Activated CD8-positive, alpha-beta memory T cell treated with anti-CD3 and anti-CD28 coated beads for 1 hour (primary cell): ENCODE measurements at places on chromosomes 6 and 20.

DNA sequence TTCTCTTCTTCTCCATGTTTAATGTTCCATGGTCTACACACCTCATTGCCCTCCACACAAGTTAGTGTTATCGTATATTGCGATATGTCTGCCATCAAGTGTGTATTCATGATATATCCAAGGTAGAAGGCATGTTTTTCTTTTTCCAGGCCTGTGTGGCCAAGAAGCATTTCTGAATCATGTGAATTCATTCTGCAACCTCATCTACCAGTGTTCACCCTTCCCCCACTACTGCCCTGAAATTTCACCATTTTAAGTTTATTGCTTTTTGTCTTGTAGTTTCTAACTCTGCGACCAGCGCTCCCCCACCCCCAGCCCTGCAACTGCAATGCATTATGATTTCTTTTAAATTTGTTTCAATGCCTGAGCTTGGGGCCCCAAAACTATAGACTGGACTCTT is 618.0 kb upstream of the FLRT3 start:
- DNase-seq, result no peak

DNA sequence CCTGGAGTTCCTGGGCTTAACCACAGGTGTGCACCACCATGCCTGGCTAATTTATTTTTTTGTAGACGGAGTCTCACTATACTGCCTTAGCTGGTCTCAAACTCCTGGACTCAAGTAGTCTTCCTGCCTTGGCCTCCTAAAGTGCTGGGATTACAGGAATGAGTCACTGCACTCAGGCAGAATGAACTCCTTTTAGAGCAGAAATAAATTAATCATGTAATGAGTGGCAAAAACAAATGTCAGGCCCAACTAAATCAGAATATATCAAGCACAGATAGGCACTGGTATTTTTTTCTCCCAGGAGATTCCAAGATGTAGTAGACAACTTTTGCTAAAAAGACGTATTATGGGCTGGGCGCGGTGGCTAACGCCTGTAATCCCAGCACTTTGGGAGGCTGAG is 2.6 kb downstream of the RPS10 start:
- DNase-seq, result no peak

DNA sequence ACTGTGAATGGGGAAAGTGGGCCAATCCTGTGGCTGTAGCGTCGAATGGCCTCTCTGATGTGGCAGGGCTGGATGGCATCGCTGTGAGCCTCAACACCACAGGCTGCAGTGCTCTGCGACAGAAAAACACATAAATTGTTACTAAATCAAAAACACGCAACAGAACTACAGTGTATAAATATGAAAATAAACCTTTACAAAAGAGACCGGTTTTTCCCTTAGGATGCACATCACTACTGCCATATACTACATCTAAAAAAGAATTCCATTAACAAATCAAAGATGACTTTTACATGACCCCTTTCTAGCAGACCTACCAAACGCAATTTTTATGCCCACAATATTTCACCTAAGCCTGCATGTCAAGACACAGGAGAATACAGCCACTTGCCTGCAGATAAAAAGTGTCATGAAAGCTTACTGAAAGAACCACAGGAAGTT is 395.5 kb upstream of the RUNX2 start:
- DNase-seq, result peak; percentile 48

GRCh38 chr6:136086686-136087085 is 163.4 kb downstream of the MTFR2 start:
- no peak for DNase-seq

DNA sequence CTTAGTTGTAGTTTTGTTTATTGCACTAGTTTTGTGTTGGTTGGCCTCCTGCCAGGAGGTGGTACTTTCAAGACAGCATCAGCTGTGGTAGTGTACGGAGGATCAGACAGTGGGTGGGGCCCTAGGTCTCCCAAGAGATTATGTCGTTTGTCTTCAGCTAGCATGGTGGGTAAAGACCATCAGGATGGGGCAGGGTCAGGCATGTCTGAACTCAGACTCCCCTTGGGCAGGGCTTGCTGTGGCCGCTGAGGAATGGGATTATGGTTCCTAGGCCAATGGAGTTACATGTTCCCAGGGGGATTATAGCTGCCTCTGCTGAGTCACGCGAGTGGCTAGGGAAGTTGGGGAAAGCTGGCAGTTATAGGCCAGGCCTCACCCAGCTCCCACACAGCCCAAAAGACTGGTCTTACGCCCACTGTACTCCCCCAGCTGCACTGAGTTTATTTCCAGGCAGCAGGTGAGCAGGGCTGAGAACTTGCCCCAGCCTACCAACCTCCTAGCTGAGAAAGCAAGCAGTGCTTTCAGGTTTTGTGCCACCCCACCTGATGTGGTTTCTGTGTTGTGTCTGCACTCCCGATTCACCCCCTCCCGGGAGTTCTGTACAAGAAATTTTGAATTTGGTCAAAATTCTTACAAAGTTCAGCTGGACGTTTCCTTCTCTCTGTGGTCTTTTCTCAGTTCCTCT is 24.7 kb downstream of the ZSCAN31 start:
- DNase-seq, result no peak

DNA sequence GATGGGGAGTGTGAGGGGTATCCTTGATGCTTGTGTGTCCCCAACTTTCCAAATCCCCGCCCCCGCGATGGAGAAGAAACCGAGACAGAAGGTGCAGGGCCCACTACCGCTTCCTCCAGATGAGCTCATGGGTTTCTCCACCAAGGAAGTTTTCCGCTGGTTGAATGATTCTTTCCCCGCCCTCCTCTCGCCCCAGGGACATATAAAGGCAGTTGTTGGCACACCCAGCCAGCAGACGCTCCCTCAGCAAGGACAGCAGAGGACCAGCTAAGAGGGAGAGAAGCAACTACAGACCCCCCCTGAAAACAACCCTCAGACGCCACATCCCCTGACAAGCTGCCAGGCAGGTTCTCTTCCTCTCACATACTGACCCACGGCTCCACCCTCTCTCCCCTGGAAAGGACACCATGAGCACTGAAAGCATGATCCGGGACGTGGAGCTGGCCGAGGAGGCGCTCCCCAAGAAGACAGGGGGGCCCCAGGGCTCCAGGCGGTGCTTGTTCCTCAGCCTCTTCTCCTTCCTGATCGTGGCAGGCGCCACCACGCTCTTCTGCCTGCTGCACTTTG is at the start of gene TNF:
TNF (plus strand) TSS at position 231 of the 567 bp plus-strand sequence; CDS start at position 408, 177 bp downstream.
- DNase-seq, result peak; percentile 49

- no peak for DNase-seq
Measured at GRCh38 chr6:125831659-125832058, 40.9 kb downstream of the NCOA7 start.
